ENCODE measurements at places on chromosomes 11 and 22. TPM values are rescaled to one million over a fixed set of nuclear protein-coding genes. Genes with fewer than 3 reads are reported as not detected.

The SLC5A1 gene
- total RNA-seq = not detected

The TRIM22 gene
- total RNA-seq = 62.8 TPM

The MMP13 gene
- 15.8 TPM for total RNA-seq

The DERL3 gene
- 1.6 TPM for total RNA-seq

The CYTH4 gene
- not detected for total RNA-seq

The SLC43A1 gene
- 3.5 TPM for total RNA-seq

The OR51E1 gene
- not detected for total RNA-seq

The CAVIN3 gene
- 0.41 TPM for total RNA-seq
